SHP77 treated with DMSO at 0.1 percent for 48 hours (cell line): ENCODE measurements at places on chromosomes 1 and 21.
A peak's percentile ranks its signal among the peaks of the same experiment; 100 is the strongest.

DNA sequence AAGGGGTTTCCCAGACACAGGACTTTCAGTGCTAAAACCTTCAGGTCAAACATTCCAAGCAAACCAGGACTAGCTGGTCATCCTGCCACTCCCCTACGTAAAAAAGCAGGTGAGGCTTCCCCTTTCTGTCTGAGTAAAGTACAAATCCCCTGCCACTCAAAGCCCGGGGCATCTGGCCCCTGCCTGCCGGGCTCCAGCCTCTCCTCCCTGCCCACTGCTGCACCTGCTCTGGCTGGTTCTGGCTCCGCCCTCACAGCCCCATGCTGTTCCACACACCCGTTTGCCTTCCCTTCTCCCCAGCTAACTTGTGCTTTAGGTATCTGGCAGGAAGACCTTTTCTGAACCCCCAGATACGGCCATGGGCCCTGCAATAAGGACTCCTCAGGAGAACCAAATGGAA lies 23.3 kb upstream of the S100A7 start:
- DNase-seq, result peak; percentile 52

DNA sequence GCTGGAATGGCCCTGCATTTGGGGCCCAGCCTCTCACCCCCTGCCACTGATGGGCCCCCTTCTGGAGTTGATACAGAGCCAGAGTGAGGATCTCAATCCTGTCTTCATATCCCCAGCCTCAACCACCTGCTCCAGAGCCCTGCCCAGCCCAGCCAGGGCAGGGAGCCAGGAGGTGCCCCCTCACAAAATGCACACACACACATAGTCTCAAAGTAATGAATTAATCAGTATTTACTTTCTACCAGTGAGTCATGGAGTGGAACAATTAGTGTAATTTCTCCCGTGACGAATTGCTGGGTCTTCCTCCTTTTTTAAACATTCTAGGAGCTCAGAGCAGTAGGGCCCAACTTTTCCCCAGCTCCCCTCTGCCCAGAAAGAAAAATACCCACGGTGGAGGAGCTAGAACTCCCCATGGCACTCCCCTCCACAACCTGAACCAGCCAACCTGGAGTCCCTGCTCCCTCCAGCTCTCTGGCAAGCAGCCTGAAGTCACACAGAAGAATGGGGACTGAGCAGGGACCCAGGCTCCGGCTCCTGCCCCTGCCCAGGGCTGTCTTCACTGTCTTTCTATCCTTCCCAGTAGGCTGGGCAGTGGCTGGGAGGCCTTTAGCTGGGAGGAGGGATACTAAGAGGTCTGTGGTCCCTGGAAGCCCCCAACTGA lies 29.3 kb downstream of the SDC3 start:
- DNase-seq, result no peak

GRCh38 chr1:112850034-112850757 lies 105.8 kb downstream of the SLC16A1 start:
- no peak for DNase-seq

- no peak for DNase-seq
Measured at GRCh38 chr21:17658931-17659330, 46.2 kb upstream of the BTG3 start.

DNA sequence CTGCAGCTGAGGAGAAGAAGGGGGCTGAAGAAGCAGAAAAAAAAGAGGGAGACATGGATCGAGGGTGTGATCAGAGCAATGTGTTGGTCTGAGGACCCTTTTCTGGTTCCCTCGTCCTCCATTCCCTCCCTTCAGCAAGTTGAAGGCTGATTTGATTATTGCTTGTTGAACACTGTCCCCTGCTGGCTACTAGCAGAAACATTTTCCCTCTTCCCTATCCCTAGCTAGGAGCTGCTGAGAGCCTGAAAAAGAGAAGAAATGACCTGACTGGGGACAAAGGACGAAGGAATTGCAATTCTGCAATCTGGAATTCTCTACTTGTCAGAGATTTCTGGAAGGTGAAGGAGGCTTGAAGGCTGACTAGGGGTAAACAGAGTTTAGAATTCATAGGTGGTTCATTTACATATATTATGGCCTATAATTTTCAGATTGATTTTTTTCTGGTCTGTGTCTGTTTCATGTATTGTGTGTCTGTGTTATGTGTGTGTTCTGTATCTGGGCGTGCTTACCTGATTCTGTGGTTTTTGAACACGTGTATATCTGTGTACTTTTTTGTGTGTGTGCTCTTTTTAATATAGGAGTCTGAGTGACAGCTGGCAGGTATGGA lies 9.8 kb downstream of the NHLH1 start:
- DNase-seq, result peak; percentile 34

DNA sequence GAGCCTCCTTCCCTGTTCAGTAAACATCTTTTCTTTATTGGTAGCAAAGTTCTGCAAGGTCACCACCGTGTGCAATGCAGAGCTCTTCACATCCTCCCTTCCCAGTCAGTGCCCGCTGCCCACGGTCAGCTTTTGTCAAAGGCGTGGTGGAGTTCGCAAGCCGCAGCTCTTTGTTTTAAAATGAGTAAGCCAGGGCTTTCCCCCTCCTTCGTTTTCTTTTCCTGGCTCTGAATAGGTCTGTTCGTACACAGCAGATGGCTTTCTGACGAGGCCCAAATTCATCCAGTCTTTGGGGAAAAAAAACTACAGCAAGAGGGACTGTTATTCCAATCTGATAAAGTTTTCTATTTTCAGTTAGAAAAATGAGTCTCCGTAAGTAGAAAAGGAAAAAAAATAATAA lies 153.2 kb downstream of the LRIG2 start:
- DNase-seq, result no peak
